HS-27A (cell line): ENCODE measurements at places on chromosomes 11 and 22.
A peak's percentile ranks its signal among the peaks of the same experiment; 100 is the strongest.

DNA sequence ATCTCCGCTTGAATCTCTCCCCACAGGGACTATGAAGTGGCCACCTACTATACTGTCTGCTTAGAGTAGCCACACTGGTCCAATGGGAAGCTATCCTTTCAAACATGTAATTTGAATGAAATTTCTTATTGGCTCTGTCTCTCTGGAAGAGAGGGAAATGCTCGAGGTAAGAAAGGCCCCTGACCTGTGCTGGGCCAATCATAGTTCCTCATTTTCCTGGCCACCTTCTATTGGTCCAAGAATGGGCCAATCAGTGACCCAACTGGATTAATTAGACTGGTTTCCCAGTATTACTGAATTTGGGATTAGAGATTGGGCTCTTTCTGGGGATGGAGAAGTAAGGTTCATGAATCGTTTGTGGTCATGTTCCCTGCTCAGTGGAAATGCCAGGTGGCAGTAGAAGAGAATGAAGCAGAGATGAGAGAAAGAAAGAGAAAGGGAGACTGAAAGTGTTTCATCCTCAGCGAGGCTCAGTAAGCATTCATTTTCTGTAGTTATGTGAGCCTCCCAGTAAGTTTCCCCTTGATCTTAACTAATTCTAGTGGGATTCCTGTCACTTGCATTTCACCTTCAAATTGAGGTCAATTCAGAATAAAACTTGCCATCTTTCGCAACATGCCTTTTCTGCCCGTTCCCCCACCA is 8.4 kb upstream of the MMP20 start:
- DNase-seq = no peak

DNA sequence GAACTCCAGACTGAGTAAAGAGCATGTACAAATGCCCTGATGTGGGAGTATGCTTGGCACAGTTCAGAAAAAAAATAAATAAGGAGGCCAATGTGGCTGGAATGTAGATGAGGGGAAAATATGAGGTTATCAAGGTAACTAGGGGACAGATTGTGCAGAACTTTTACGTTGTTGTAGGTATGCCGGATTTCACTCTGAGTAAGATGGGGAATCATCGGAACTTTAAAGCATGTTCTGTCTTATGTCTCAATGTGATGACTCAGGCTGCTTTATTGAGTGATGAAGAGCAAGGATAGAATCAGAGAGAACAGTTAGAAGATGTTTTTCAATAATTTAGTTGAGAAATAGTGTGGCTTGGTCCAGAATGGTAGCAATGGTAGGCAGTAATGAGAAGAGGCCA is 130.4 kb downstream of the C11orf87 start:
- DNase-seq = no peak

- DNase-seq = no peak
Measured at GRCh38 chr11:6876325-6876724, at the start of gene OR10A4. TSS of gene OR10A4 (plus strand) at chr11:6876625. CDS start at chr11:6876648, 23 bp downstream.

- DNase-seq = no peak
Measured at GRCh38 chr22:23682827-23683355, 7.9 kb upstream of the RGL4 start.

- DNase-seq = no peak
Measured at GRCh38 chr11:94593030-94593429, 25.9 kb downstream of the PIWIL4 start.

GRCh38 chr11:71998649-71999310 is at the start of gene IL18BP:
TSS of gene IL18BP (plus strand) at chr11:71998909. CDS start at chr11:71999985, 1,076 bp downstream.
- DNase-seq = no peak

DNA sequence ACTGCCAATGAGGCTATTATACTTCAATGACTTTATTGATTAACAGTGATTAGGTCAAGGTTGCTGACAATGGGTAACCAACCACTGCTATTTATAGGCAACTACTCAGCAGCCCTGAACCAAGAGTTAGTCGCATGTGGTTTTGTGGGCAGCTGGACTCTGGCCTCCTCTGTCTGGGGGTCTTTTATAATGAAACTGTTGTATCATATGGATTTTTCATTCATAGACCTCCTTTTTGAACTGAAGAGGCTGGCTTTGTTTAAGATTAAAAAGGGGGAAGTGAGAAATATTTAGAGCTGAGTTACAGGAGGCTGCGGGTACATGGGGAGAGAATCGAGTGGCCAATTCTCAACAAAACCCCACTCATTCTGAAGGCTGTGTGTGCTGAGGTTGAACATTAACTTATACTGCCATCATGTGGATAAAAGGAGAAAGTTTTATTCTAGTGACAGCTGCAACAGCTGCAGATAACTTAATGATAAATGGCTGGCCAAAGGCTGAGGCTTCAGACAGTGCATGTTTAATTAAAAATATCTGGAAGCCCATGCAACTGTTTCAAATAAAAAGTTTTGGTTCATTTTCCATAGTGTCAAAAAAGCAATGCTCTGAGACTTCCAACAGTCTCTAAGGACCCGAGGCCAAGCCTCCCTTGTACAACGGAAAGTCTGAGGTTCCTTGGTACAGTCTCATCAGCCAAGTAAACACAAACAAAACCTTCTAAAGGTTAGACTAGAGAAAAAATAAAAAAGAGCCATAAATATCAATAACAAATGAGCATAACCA is 682.6 kb downstream of the KCNA4 start:
- peak; percentile 61 for DNase-seq

DNA sequence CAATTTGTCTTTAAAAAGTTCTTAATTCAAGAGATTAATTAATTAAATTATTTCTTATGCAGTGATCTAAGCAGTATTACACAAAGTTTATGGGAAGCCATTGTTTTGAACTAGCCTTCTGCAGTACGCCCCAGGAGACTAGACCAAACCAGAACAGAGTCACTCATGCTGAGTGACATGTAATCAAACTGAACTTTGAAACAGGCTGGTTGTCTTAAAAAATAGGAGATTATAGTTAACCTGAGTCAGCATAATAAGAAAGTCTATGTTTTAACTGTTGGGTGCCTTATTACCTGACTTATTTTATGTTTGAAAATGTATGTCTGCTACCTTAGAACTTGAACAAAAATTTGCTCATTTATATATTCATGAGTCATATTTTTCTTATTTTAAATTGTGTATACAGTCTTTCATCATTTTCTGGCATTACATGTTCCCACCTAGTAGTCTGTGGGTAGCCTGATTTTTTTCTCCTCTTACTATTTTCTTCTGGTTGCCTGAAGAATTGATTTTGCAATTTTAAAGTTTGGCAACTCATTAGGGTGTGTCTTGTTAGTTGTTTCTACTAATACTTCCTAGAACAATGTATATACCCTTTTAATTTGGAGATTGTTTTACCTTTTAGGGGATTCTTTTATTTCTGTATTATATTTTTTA is 161.4 kb downstream of the AASDHPPT start:
- DNase-seq = no peak

DNA sequence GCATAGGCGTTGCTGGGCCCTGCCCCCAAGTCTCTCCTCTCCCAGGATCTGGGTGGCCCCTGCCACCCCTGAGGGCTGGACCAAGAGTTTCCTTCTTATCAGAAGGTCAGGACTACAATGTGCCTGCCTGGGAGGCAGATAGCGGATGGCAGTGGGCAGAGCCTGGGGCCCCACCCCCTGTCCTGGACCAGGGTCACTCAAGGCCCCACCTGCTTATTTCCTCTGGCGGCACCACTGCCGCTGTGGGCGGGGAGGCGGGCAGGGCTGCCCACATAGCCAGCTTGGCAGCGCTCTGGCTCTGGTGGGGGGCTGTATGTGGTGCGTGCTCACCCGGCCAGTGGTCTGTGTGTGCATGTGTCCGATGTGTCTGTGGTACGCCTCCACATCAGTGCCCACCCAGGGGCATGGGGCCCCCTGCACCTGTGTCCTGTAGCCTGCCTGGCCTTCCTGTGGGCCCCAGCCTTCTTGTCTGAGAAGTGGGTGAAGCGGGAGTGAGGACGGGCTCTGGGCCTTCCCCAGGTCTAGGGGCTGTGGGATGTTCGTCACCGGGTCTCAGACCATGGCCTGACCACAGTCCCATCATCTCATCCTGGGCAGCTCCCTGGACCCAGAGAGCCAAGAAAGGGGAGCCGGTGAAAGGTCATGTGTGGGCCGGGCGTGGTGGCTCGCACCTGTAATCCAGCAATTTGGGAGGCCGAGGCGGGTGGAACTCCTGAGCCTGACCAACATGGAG is 3.0 kb downstream of the GAS2L1 start:
- DNase-seq = no peak

GRCh38 chr11:100863080-100863581 is 176.0 kb downstream of the ARHGAP42 start:
- DNase-seq = no peak

DNA sequence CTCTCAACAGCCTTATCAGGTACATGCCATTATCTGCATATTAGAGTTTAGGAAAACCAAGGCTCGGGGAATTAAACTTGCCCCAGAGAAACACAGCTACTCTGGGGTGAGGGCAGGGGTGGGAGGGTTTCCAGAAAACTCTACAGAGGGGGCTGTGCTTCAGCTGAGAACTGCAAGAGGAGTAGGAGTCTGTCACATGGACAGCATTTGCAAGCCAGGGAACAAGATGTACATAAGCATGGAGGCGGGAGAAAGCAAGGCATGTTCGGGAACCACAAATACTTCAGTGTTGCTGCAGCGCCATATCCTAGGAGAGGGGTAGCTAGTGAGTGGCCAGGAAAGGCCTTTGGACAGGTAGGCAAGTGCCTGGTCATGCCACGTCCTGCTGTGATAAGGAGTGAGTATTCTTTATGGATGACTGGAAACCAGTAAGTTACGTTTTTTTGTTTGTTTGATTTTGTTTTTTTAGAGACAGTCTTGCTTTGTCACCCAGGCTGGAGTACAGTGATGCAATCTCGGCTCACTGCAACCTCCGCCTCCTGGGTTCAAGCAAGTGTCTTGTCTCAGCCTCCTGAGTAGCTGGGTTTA is 57.2 kb downstream of the GRAMD1B start:
- no peak for DNase-seq

DNA sequence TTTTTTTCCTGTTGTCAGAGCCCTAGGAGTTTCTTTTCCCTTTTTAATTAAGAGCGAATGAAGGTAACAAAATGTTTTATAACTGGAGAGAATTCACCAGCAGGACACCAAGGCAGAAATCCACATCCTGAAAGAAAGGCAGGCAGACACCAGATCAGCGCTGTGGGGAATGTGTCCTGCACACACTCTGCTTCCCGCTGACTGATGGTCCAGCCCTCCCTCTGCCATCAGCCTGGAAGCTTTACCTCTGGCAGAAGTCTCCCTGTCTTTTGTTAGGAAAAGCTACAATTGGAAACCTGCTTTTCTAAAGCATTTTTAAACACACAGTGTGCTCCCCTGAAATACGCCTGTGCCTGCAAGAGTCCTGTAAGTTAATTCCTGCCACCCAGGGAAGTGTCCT is 638.5 kb downstream of the NTM start:
- DNase-seq = no peak

DNA sequence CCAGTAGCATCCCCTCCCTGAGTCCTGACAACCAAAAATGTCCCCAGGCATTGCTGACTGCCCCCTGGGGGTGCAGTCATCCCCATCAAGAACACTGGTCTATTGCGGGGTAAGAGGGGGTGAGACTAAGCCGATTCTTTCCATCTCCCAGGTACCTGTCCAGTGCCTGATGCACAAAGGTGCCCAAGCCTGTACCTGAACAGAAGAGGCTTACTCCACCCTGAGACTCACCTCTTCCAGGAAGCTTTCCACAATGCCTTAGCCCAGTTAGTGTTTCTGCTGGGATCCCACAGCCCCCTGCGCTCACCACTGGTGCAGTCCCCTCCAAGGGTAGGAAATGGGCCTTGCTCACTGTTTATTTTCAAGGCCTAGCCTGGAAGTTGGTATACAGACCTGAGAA is 22.9 kb downstream of the TPST2 start:
- DNase-seq = no peak

GRCh38 chr11:133153031-133153430 is 379.3 kb downstream of the OPCML start:
- DNase-seq = no peak

GRCh38 chr22:22935546-22936157 is 48.0 kb downstream of the IGLL5 start:
- no peak for DNase-seq

- no peak for DNase-seq
Measured at GRCh38 chr11:65401803-65402248, 15.4 kb downstream of the FRMD8 start.

DNA sequence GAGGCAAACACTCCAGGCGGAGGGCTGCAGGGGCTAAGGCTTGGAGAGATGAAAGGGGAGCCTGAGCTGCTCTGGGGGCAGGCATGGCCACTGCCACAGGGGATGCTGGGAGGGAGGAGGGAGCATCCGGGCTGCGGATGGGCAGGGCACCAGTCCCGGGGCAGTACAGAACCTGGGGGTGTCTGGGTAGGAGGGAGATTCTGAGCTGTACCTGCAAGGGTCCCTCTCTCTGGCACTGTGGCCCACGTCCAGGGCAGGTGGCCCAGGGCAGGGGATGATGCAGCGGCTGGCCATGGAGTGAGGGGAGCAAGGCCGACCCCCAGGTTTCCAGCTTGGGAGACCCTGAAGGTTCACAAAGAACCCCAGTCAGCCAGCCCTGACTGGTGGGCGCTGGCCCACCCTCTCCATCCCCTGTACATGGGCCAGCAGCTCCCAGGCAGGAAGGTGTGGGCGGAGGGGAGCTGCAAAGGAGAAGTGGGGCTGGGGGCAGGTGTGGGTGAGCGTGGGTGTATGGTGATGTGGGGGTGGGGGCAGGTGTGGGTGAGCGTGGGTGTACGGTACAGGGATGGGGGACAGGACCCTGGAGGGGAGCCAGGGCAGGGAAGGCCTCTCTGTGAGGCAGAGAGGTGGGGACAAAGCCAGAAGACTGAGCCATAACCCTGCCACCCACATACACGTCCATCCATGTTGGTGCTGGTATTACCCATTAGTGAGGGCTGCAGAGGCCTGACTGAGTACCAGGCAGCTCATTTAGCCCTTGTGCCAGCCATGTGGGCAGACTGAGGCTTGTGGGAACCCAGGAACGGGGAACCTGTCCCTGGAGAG is 2.2 kb upstream of the TNFRSF13C start:
- no peak for DNase-seq

DNA sequence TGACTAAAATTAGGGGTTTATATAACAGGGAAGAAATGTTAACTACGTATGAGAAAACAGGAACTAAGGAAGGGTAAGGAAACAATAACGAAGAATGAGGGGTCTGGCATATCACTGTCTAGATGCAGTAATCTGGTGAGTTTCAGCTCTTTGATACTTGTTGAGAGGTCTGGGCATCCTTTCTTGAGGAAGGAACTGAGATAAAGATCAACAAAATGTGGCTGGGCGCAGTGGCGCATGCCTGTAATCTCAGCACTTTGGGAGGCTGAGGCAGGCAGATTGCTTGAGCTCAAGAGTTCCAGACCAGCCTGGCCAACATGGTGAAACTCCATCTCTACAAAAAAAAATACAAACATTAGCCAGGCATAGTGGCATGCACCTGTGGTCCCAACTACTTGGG is 2.7 kb downstream of the DCDC1 start:
- no peak for DNase-seq

DNA sequence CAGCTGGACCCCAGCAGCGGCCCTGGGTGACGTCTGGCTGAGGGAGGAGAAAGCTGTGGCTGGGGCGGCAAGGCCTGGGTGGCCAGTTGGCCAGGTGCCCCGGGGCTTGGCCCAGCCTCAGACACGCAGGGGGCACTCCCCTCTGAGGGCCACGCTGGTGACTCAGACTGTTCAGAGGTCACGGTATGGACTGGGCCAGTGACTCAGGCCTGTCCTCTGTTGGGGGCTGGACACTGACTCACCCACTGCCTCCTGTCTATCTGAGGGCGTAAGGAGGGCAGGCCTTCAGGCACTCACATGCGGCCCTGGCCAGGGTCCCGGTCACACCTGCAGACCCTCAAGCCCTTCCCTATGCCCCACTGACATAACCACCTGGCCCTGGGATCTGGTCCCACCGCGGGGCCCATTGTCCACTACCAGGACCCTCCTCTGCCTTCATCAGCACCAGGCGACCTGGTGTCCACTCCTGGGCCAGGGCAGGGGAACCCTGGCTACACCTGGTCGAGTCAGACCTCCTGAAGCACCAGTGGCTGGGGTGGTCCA is 3.7 kb upstream of the MUC5AC start:
- DNase-seq = peak; percentile 97
